Retinal pigment epithelial cell (primary cell): ENCODE measurements at places on chromosomes 12 and 14.

GRCh38 chr12:7433276-7433822 lies 10.6 kb downstream of the CD163L1 start:
- DNase-seq: no peak

DNA sequence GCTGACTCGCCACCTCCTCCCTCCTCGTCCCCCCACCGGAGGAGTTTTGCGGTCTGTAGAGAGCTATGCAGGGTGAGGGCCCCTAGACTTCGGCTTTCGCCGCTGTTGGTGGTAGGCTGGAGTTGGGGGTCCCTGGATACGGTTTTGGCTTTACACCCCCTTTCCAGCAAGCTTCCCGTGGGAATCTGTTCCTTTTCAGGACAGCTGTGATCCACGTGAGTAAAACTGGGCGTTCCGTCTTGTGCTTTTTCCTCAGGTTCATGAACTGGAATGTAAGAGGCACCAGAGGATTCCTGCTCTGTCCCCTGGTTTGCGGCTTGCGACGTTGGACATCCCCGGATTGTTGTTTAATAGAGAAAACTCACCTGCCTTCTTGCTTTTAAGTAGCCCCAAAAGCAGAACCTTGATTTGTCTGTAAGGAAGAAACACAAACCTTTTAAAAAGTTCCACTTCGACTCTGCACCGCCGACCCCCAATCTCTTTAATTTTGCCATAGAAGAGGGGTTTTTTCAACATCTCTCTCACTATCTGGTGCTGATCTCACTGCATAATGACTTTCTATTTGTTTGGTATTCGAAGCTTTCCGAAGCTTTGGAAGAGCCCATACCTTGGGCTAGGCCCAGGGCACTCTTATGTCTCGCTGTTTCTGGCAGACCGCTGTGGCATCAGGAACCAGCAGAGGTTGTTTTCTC lies 490 bp downstream of the PRORP start:
- peak; percentile 25 for DNase-seq

GRCh38 chr12:97645726-97646125 lies 183.1 kb downstream of the RMST start:
- DNase-seq: no peak

- no peak for DNase-seq
Measured at GRCh38 chr12:89161557-89161956, 190.7 kb downstream of the DUSP6 start.

DNA sequence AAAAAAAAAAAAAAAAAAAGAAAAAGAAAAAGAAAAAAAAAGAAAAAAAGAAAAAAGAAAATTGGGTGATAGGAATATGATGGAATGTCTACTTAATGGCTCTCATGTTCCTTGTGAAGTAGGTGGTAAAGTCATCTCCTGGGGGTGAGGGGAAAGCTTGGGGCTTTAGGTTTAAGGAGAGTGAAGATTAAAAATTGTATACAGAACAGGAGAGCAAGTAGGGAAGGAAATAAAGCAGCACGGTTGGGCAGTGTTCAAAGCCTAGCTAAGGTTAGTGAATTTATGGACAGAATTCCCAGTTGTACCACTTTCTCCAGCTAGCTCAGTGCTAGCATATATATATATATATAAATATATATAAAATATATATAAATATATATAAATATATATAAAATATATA lies 40.0 kb upstream of the SLC2A13 start:
- no peak for DNase-seq

- no peak for DNase-seq
Measured at GRCh38 chr12:98591209-98591608, 2.3 kb upstream of the SLC25A3 start.

DNA sequence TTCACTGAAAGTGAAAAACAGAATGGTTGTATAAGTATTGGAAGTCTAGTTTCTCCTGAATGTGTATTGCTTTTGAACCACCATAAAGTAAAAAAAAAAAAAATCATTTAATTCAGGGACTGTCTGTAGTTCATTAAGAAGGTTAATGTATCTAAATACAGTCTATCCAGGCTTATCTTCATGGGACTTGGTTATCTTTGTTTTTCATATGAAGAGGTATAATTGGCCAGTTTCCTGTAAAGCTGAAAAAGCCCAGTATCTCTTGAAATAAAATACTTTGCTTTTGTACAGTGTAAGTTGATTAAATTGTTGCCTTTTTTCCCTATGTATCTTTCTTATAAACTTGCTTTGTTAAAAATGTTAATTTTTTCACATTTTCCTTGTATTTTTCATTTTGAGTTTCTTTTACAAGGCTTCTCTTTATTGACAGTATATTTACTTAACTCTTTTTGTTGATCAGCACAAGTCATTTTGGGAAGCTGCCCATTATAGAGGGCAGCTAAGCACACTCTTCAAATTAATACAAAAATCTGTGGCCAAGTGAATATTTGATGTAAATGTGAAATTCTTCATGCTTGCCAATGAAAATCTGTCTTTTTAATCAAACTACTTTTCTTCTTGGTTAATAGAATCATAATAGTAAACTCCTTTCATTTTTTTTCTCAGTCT lies 156.0 kb downstream of the TMTC3 start:
- DNase-seq: no peak

- DNase-seq: no peak
Measured at GRCh38 chr14:95297832-95298231, 21.9 kb downstream of the CLMN start.

- DNase-seq: no peak
Measured at GRCh38 chr12:116910645-116911451, at the start of gene FBXW8. Gene FBXW8, plus strand, starts transcription at chr12:116910950. Its CDS starts 88 bp downstream, at chr12:116911038.

DNA sequence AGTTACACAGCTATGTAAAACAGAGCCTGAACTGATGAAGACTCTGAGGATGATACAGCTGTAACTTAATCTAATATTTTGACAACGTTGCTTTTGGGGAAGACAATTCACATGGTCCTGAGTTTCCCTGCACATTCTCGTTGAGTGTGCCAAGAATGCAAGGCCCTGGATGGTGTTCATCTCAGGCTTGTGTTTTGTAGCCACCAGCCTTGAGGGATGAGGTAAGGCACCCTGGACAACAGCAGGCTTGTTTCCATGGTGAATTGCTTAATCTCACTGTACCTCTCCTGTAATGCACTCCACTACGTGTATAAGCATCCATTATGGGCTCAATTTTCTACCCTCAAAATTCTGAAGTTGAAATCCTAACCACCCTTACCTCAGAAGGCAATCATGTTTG lies 2.1 kb downstream of the CATSPERB start:
- no peak for DNase-seq

DNA sequence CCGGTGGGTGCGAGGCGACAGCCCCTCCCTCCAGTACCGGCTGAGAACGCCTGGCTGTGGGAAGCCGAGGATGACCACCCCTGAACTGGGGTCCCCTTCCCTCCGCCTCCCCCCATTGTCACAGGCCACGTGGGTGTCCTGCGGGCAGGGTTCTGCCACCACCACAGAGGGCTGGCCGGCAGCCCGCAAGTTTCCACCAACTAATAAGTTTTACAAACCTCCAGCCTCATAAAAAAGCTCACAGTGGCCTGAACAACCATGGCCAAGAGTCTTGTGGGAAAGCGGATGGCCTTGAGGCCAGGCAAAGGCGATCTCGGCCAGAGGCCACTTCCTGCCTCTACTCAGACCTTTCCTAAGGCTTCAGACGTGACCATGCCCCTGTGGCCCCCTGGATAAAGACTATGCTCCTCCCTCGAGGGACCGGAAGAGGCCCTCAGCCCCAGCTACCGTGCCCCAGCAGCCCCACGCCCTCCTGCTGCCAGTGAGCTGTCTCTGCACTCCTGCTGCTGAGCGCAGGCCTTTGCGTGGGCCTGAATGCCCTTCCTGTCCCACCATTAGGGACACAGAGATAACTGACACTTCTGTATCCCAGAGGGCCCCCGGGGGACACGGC lies 46.1 kb upstream of the DLK1 start:
- DNase-seq: no peak

- no peak for DNase-seq
Measured at GRCh38 chr14:105294142-105294597, 6.6 kb downstream of the BRF1 start.

DNA sequence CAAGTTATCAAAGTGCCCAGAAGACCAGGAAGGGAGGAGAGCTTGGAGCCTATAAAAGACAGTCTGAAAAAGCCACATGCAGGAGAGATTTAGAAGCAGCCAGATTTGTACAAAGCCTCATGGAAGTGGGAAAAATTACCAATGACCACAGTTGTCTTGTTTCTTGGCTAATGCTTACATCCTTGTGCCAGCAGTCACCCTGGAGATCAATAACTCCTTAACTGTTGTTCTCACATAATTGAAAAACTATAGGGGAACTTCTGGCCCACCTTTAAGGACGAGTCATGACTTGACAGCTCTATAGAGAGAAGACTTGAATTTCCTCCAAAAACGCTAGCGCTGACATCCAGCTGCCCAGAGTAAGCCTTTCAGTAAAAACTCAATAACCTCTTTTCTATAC lies 313.1 kb downstream of the GALC start:
- no peak for DNase-seq

DNA sequence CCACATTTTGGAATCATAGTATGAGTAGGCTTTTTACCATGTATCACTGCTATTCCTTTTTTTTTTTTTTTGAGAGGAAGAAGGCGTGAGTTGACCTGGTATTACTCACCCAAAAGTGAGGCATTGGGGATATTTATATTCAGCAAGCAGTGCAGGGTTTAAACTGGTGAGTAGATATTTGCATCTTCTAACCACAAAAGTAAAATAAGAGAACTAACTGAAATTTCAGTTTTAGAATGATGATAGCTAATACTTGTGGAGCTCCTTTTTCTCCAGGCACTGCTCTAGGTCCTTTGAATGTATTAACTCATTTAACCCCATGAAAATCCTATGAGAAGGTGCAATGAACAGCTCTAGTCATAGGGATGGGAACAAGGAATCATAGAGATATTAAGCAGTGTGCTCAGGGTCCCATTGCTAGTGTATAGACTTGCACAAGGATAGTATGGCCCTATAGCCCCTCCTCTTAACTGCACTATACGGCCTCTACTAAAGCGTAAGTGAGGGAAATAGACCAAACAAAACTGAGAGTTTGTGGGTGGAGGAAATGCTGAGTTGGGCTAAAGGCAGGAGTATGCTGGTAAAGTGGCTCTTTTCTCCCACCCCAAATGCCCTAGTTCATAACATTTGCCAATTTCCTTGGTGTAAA lies 104.3 kb upstream of the MAX start:
- DNase-seq: no peak

DNA sequence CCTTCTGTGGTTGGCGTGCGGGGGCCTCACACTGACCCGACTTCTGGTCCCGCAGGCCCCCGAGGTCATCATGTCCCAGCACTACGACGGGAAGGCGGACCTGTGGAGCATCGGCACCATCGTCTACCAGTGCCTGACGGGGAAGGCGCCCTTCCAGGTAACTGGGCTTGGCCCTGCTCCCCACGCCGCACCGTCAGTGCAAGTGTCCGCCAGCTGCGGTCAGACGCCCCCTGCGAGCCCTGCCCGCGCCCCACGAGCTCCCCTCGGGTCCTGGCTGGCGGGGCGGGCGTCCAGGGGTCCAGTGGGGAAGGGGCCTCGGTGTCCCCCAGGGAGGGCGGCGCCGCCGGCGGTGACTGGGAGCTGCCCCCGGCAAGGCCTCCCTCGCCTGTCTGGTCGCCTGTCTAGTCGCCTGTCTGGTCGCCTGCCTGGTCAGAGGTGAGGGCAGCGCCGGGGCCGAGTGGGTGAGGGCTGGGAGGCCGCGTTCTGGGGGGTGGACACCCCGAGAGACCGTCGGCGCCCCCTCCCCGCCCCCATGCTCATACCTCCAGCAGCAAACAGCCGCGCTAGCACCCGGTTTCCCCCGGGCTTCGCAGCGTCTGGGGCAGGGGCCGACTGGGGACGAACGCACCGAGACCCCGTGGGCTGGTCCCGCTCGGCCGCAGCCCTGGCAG lies 14.8 kb downstream of the ULK1 start:
- no peak for DNase-seq

GRCh38 chr12:78249578-78249977 lies 418.9 kb downstream of the NAV3 start:
- no peak for DNase-seq

DNA sequence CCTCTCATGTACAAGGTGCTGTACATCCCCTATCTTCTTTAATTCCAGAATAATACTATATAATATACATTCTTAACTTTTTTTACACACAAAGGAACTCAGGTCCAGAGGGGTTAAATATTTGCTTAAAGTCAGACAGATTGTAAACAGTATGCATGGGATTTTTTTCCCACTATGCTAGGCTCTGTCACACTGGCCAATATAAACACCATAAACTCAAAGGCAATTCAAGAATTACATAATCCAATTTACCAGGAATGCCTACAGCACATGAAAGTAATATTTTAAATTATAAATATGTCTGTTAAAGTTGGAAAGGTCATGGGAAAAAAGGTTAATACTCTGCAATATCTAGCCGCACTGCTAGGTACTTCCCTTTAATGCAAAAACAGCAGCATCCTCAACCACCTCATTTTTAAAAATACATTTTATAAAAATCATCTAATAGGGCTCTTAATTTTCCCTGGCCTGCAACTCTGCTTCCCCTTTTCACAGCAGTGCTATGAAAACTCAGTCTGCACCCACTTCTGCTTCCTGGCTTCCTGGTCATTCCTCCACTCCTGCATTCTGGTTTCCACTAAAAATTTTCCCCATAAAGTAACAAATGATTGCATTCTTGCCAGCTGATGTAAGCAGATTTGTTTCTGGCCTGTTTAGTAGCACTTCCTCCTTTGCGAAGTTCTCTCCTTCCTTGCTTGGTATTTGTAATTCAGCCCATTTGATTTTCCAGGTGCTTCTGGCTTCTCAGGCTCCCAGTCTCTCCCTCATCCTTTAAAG lies 128.1 kb downstream of the ITPR2 start:
- peak; percentile 52 for DNase-seq

DNA sequence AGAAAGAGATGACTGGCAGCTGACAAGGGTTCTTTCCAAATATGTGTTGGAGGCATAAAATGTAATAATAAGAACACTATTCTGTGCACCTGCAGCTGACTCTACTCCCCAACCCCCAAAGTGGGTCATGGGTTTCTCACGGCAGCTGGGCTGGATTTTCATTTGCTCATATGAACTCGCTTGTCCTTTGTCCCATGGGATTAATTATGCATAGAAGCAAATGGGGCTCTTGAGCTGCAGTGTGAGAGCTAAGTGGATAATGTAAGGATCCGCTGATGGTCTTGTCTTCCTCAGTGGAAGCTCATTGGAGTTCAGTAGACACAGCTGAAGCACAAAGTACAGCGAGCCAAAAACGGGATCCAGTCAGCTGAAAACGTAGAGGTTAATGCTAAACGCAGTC lies 46.3 kb downstream of the TTC8 start:
- no peak for DNase-seq

DNA sequence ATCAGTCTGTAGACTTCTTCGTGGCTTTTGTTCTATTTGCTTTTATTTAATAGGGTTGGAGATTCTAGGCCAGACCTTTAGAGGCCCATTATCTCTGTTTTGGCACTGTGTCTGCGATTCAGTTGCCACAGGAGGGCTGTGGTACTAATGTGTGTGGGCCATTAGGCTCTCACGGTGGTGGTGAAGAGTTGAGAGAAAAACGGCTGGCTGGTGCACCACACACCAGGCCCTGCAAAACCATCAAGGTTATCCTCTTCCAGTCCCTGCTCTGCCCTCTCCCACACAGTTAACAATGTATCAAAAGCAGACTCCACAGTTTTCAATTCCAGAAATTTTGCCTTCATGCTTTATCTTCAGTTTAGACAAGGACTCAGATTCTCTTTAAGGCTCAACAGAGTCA lies 97.7 kb downstream of the MYF5 start:
- no peak for DNase-seq

GRCh38 chr12:118185602-118186397 lies 49.9 kb downstream of the PEBP1 start:
- DNase-seq: no peak
